Omental fat pad (tissue), 4 donors: ENCODE measurements at places on chromosomes 2 and 18. TPM values are rescaled to one million over a fixed set of nuclear protein-coding genes. Genes with fewer than 3 reads are reported as not detected.

Gene PROKR1
- 0.96 TPM for total RNA-seq

Gene SLC11A1
- 161 TPM for total RNA-seq

Gene DSG2
- total RNA-seq: 75.2 TPM

Gene SLC35F6
- 67.1 TPM for total RNA-seq

Gene CENPA
- total RNA-seq: not detected

Gene STAT4
- total RNA-seq: 6.5 TPM

Gene LIMS3
- 1.2 TPM for total RNA-seq

Gene TBR1
- not detected for total RNA-seq

Gene DPP10
- 0.48 TPM for total RNA-seq

Gene IL36RN
- total RNA-seq: not detected

Gene L3MBTL4
- 8.2 TPM for total RNA-seq

Gene EML6
- total RNA-seq: 1.4 TPM

Gene TEX44
- total RNA-seq: not detected

Gene PIEZO2
- total RNA-seq: 2.7 TPM

Gene FLACC1
- 2.1 TPM for total RNA-seq

Gene INSIG2
- 8.5 TPM for total RNA-seq

Gene PLCD4
- 0.56 TPM for total RNA-seq

Gene PDE1A
- 16.4 TPM for total RNA-seq

Gene CXCR1
- 0.65 TPM for total RNA-seq

Gene TMEM198
- 3.2 TPM for total RNA-seq

Gene FBXO48
- 1.3 TPM for total RNA-seq

Gene GRB14
- 4.5 TPM for total RNA-seq

Gene SH2D6
- total RNA-seq: not detected

Gene KIF1A
- total RNA-seq: not detected

Gene CNNM4
- total RNA-seq: 3.7 TPM

Gene IL37
- not detected for total RNA-seq

Gene TUBA3E
- total RNA-seq: not detected
